ENCODE measurements at places on chromosomes 4 and X. TPM values are rescaled to one million over a fixed set of nuclear protein-coding genes. Genes with fewer than 3 reads are reported as not detected.

The TRO gene
- 25.2 TPM for total RNA-seq

GRCh38 chr4:96784336-96784735 is 944.4 kb downstream of the PDHA2 start:
- DNase-seq, result peak; percentile 83

GRCh38 chr4:37602454-37603069 is 83.6 kb downstream of the RELL1 start:
- DNase-seq, result no peak

The DCAF12L2 gene
- total RNA-seq, result not detected

- peak; percentile 50 for DNase-seq
Observed at GRCh38 chrX:107629540-107629909, 1.2 kb downstream of the PRPS1 start.

The PDE5A gene
- 0.06 TPM for total RNA-seq
